ENCODE measurements at places on chromosomes 7 and 10.
A peak's percentile ranks its signal among the peaks of the same experiment; 100 is the strongest.

DNA sequence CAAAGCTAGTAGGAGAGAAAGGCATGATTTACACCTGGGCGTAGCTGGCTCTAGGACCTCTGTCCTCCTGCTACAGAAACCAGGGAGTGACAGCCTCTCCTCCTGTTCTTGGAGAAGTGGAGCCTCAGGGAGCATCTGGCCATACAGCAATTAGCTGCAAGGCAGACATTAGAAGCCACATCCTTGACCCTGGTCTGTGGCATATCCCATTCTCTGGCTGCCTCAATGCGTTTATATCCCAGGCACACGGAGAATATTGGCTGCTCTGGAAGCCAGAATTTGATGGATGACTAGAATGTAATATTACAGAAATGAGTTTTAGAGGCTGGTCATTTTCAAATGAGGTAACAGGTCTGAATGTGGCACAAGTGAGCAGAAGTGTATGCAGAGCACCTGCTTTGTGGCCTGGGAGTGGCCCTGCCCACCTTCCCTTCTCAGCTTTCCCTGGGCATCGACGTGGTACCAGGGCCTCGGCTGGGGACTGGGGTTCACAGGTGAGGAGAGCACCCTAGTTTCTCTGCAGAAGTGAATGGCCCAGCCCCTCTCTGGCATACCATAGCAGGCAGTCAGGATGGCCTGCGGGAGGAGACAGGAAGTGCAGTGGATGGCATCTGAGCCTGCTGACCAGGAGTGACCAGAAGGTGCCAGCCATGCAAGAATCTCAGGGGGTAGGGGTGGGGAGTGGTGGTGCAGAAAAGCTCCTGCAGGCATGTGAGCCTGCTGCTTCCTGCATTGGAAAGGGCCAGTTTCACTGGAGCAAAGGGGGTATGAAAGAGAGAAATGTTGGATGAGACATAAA is 367.2 kb upstream of the ZNF32 start:
- no peak for DNase-seq
- no peaks in the 10 kb centered on the region for H3K27me3 ChIP-seq
- no peaks in the 10 kb centered on the region for H3K36me3 ChIP-seq
- H3K4me1 ChIP-seq, result no peaks in the 10 kb centered on the region
- H3K27ac ChIP-seq, result no peak overlapping the region
- H3K4me3 ChIP-seq, result no peak overlapping the region

DNA sequence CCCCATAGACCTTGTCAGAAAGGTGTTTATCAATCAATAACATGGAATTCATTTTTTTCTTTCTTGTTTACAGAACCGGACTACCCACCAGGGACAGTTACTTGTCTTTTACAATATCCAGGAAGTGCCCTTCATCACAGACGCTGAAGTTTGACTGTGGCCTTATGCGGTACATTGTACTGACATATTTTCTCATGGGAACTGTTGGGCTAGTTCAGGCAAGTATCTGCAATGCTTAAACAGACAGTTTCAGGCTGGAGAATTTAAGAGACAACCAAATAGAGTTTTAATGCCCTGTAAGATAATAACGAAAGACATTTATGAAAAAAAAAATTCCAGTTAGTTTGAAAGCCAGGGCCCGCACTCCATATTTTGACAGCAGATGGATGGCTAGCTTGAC is 246.4 kb downstream of the GATA3 start:
- no peak overlapping the region for H3K4me3 ChIP-seq
- H3K27me3 ChIP-seq, result no peaks in the 10 kb centered on the region
- H3K4me1 ChIP-seq, result no peaks in the 10 kb centered on the region

DNA sequence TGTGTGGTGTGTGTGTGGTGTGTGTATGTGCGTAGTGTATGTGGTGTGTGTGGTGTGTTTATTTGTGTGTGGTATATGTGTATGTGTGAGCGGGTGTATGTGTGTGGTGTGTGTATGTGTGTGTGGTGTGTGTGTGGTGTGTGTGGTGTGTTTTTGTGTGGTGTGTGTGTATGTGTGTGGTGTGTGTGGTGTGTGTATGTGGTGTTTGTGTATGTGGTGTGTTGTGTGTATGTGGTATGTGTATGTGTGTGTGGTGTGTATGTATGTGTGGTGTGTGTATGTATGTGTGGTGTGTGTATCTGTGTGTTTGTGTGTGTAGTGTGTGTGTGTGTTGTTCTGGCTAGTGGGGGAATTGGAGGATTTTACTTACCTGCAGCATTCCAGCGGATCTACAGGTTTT is 427.4 kb downstream of the PAXIP1 start:
- no peaks in the 10 kb centered on the region for H3K36me3 ChIP-seq
- no peak for DNase-seq
- H3K4me3 ChIP-seq, result no peak overlapping the region

- H3K27me3 ChIP-seq, result peaks cover 13% of the 10 kb centered on the region
- no peak for DNase-seq
- H3K4me3 ChIP-seq, result no peak overlapping the region
- no peaks in the 10 kb centered on the region for H3K36me3 ChIP-seq
- H3K27ac ChIP-seq, result no peak overlapping the region
These were observed 11.3 kb upstream of the SLIT1 start for GRCh38 chr10:97197030-97197500.

DNA sequence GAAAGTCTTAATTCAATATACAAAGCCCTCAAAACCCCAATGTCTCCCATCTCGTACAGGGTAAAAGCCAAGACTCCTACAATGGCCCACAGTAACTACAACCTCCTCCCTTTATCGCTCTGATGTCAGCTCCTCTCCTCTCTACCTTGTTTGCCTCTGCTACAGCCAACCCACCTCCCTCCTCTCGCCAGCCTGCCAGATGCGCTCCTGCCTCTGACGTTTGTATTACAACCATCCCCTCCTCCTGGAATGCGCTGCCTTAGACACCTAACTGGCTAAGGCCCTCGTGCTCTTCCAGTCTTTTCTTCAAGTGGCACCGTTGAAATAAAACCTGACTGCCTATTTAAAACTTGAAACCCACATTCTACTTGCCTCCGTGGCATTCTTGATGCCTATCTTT is 115.3 kb upstream of the MYO3A start:
- H3K36me3 ChIP-seq, result no peaks in the 10 kb centered on the region
- no peaks in the 10 kb centered on the region for H3K27me3 ChIP-seq
- no peaks in the 10 kb centered on the region for H3K4me1 ChIP-seq
- DNase-seq, result peak; percentile 17
- H3K4me3 ChIP-seq, result no peak overlapping the region
- no peak overlapping the region for H3K27ac ChIP-seq

DNA sequence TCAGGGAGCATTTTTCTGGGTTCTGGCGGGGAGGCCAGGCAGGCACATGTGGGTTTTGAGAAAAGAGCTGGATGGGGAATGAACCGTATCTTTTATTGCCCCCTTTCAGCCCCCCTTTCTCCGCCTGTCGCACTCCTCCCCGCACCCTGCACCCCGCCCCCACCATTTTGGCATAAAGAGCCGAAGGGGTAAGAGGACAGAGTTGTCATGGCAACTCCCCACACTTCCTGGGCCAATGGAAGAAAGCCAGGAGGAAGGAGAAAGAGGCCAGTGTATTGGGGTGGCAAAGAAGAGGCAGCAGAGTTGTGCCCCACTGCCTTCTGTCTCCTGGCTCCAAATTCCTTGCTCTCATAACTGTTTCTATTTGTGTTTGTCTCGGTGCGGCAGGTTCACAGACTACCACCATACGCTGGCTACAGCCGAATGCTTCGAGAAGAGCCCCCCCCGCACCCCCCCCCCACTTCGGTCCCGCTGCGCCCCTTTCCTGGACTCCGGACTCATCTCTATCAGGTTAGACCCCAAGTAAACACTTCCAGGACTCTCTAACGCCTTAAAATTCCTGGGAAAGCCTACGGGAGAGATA is 3.4 kb downstream of the KCNIP2 start:
- no peaks in the 10 kb centered on the region for H3K36me3 ChIP-seq
- H3K4me1 ChIP-seq, result peaks cover 14% of the 10 kb centered on the region
- H3K27me3 ChIP-seq, result no peaks in the 10 kb centered on the region
- DNase-seq, result no peak
- H3K27ac ChIP-seq, result no peak overlapping the region

- no peak overlapping the region for H3K4me3 ChIP-seq
- no peaks in the 10 kb centered on the region for H3K27me3 ChIP-seq
- peaks cover 5% of the 10 kb centered on the region for H3K4me1 ChIP-seq
- H3K27ac ChIP-seq, result no peak overlapping the region
These were observed 275.7 kb upstream of the LRGUK start for GRCh38 chr7:133851411-133851810.

DNA sequence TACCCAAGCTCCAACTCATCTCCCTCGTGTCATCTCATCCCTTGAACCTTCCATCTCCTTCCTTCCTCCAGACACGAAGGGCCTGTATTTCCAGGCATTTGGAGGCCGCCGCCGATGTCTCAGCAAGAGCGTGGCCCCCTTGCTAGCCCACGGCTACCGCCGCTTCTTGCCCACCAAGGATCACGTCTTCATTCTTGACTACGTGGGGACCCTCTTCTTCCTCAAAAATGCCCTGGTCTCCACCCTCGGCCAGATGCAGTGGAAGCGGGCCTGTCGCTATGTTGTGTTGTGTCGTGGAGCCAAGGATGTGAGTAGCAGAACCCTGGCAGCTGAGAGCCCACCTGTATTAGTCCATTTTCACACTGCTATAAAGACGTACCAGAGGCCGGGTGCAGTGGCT is 5.5 kb downstream of the FBXO24 start:
- H3K4me3 ChIP-seq, result no peak overlapping the region
- no peak for DNase-seq
- no peaks in the 10 kb centered on the region for H3K27me3 ChIP-seq
- peaks cover 3% of the 10 kb centered on the region for H3K4me1 ChIP-seq
- H3K36me3 ChIP-seq, result no peaks in the 10 kb centered on the region
